ENCODE measurements at places on chromosomes 3 and 15.

- no peak for DNase-seq
These were observed 14.7 kb downstream of the FSIP1 start for GRCh38 chr15:39767921-39768320.

DNA sequence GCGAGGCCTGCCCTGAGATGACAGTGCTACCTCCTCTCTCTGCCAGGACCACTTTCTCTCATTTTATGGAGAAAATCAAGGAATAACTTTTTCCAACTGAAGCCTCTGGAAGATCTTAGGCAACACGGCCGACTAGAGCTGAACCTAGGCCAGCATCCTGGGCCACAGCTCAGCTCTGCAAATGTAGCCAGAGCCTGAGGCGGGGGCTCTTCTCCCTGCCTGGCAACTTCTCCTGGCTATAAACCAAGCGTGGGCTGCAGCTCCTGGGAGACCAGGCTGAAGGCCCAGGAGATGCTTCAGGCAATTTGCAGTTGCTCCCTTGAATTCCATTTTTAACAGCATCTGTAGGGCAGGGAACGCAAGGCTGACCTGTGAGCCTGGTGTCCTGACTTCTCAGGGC is 74.9 kb downstream of the CEMIP start:
- DNase-seq, result no peak

GRCh38 chr15:39888809-39889208 is 31.3 kb downstream of the GPR176 start:
- no peak for DNase-seq

GRCh38 chr15:95584088-95584487 is 746.4 kb upstream of the NR2F2 start:
- DNase-seq, result no peak

DNA sequence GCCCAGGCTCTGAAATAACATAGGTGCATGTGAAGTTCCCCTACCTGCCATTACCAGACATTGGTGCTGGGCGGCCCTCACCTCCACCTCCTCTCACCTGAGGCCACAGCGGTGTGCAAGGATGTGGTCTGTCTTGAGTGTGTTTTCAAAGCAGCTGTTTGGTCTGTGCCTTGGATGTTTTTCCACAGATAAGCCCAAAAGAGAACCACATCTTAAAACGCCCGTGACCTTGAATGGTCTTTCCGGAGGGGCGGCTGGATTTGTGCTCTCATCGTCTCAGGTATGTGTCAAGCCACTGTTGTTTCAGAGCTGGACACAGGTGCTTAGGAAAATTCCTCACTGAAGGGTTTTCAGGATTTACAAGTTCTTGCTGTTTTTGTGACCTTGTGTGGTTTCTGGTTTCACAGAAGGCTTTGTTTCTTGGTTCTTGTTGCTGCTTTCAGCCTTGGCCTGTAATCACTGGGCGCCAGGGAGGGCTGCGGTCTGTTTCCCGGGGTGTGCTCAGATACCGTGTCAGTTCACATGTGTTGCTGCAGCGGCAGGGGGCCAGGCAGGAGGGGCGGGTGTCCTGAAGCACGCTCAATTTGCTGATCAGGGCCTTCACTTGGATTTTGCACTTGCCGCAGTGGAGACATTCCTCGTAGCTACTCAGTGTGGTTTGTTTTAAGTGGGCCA is 128.4 kb downstream of the IGF1R start:
- no peak for DNase-seq

GRCh38 chr3:100782906-100783305 is 73.6 kb downstream of the TFG start:
- DNase-seq, result no peak

DNA sequence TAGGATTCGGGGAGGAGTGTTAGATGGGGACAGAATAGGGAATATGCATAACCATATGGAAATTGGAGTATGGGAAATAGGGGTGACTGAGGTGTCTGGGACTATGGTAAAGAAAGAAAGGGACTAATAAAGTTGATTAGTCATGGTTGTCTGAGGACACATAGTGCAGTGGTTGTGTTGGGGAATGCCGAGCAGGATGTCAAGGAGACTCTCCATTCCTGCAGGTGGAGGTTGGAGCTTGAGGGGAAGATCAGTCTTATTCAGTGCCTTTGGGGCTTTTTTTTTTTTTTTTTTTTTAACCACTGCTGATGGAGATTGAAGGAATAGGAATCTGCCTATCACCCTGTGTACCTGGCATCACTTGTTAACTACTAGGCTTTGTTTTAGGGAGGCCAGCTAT is 10.8 kb downstream of the NMD3 start:
- no peak for DNase-seq

DNA sequence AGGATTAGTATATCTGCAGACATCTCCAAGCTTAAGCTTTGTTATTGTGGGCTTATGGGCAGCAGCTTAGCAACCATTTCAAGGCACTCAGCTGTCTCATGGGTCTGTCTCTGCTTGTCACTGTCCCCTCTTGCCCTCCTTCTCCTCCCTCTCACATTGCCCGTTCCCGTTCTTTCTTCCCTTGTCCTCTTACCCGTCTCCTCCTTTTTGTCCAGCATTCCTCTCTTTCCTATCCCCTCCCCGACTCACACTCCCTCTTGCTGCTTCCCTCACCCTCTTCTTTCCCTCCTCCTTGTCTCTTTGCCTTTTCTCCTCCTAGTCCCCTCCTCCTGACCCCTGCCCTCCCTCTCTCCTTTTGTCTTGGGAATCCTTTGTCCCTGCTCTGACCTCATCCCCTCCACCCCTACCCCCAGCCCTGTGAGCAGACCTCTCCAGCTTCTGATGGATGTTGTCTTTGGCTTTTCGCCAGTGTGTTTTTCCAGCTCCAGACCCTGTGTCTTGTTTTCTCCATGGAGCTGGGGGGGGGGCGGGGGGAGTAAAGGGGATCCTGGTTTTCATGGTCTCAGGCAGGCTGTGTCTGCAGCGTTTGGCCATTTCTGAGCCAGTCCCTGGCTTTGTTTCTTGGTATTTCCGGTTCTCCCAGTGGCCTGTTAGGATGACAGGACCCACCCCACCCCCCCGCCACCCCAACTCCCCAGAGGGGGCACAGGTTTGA is 47.9 kb upstream of the TRAK1 start:
- DNase-seq, result no peak

- DNase-seq, result peak; percentile 28
These were observed 340.3 kb upstream of the RBMS3 start for GRCh38 chr3:28940530-28940929.

- no peak for DNase-seq
These were observed 6.9 kb downstream of the MUC13 start for GRCh38 chr3:124927574-124928045.

DNA sequence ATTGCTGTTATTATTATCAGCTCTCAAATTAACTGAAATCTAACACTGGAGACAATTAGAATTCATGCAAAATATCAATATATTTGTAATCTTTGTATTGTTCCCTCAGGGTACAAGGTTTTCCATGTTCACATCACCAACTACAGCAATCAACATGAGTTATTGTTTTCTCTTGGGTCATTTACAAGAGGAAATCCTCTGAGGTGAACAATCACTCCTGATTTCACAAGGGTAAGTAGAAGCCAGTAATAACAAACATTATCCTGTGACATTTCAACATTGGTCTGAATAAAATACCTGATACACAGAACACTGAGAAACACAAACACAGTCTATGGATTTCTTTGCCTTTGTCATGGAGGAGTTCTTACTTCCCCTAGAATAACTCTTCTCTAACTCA is 174.0 kb downstream of the SUCNR1 start:
- no peak for DNase-seq

DNA sequence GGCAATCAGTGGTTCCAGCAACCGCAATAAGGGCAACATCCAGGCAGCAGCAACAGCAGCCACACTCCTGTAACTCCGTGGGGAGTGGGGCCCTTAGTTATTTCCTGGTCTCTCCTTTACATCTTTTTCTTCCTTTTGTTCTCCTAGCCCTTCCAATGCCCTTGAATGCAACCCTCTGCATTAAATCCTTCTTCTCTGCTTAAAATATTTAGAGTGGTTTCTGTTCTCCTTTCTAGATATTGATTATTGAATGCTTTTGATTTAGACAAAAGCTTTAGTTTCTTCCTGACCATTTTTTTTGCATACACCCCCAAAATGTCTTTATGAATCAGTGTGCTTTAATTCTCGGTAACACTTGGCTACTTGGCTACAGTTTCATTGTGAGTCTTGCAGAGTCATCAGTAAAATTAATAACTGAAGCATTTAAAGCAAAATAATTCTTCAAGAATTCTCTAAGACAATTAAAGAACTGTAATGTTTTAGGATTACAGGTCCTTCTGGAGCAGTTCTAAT is 586.1 kb downstream of the MECOM start:
- no peak for DNase-seq

DNA sequence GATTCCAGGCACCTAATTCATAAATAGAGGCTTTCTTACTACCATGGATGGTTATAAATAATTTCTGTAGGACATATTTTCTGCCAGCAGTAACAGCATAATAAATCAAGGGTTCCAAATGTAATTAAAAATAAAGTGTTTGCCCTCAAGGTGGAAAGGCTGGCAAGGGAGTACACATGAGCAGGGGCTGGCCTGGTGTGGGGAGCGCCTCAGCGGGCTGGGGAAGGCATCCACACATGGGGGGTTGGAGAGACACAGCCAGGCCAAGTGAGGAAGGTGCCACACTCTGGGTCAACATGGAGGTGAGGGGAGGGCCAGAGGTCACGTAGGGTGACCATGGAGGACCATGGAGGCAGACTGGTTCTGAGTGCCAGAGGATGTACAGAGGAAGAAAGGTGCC is 65.8 kb upstream of the OCA2 start:
- DNase-seq, result no peak

DNA sequence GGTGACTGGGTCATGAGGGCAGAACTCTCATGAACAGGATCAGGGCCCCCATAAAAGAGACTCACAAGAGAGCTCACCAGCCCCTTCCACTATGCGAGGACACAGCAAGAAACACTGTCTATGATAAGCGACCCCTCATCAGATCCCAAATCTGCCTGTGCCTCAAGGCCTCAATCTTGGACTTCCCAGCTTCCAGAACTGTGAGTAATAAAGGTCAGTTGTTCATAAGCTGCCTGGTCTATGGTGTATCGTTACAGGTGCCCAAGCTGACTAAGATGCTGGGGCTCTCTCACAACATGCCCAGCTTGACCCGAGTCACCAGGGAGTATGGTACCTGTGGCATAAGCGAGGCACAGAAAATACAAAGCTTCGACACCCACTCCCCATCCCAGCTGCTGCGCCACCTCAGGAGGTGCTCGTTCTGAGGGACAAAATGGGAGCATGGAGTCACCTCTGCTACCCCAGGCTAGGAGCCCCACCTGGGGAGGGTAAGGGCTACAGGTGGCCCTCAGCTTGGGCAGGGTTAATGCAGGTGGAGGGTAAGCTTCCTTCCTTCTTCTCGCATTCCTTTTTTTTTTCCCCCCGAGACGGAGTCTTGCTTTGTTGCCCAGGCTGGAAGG is 234.1 kb downstream of the ADAMTS17 start:
- no peak for DNase-seq

GRCh38 chr3:171393032-171393744 is 67.0 kb downstream of the TNIK start:
- DNase-seq, result no peak

DNA sequence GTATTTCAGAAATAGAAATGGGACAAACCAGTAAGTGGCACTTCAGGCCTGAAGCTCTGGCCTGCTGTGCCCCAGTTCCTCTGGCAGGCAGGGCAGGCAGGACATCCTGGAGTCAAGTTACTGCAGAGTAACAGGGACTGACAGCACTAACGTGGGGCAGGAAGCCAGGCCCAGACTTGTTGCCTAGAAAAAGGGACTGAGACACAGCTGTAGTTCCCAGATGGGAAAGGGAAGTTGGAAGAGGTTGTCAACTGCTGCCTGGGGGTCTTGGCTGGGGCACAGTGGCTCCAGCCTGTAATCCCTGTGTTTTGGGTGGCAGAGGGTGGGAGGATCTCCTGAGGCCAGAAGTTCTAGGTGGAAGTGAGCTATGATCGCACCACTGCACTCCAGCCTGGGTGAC is 171.9 kb downstream of the FMN1 start:
- DNase-seq, result peak; percentile 47

DNA sequence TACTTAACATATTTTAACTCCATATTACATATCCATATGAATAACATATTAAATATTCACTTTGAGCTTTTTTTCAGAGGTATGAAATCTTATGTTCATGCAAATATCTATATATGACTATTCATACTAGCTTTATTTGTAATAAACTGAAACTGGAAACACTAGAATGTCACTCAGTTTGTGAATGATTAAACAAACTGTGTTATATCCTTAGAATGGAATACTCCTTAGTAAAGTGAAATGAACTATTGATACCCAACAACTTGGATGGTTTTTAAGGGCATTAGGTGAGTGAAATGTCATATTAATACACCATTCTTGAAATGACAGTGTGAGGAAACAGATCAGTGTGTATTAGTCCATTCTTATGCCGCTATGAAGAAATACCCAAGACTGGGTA is 45.4 kb downstream of the ARHGAP11B start:
- no peak for DNase-seq

DNA sequence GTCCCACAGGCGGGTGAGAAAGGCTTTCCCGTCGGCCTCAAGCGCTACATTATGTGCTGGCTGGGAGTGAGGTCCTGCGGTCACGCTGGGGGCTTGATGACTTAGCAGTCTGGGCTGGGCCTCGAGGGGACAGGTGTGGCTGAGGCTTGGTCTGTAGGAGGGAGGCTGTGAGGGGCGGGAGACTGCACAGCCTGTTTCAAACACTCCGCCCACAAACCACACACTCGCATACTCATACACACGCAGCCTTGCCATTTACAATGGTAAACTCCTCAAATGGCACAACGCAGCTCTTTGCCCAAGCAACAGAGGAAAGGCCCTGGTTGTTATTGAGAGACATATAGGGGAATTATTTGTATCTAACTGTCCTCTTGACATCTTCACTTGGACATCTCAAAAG is 32.4 kb upstream of the RASGRF1 start:
- DNase-seq, result no peak
